ENCODE measurements at places on chromosomes 12 and 14.

- no peak for DNase-seq
Observed at GRCh38 chr12:58450868-58451482, 469.3 kb downstream of the LRIG3 start.

GRCh38 chr12:111715279-111715678 lies 29.4 kb downstream of the ACAD10 start:
- no peak for DNase-seq

DNA sequence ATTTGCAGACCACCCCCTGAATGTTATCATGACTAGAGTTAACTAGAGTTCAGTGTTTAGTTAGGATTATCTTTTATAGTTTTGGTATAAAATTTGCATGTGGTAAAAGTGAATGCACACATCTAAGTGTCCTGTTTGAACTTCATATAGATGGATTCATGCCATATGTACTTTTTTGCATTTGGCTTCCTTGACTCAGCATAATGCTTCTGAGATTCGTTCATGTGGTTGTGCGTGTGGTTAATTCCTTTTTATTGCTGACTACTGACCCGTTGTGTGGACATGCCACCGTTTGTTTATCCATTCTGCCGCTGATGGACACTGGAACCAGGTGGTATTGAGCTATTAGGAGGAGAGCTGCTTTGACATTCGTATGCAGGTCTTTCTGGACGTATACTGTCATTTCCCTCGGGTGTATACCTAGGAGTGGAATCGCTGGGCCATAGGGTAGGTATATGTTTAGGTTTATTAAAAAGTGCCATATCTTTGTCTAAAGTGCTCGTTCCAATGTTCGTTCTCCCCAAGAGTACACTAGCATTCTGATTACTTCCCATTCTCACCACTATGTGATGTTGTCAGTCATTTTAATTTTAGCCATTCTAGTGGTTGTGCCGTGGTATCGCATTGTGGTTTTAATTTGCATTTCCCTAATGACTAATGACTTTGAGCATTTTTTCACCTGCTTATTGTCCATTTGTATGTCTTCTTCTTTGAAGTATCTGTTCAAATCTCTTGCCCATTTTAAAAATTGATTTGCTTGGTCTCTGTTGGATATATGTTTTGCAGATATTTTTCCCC lies 37.7 kb downstream of the RIN3 start:
- no peak for DNase-seq

- DNase-seq, result peak; percentile 32
Observed at GRCh38 chr12:104219908-104220404, 4.4 kb downstream of the TXNRD1 start.

DNA sequence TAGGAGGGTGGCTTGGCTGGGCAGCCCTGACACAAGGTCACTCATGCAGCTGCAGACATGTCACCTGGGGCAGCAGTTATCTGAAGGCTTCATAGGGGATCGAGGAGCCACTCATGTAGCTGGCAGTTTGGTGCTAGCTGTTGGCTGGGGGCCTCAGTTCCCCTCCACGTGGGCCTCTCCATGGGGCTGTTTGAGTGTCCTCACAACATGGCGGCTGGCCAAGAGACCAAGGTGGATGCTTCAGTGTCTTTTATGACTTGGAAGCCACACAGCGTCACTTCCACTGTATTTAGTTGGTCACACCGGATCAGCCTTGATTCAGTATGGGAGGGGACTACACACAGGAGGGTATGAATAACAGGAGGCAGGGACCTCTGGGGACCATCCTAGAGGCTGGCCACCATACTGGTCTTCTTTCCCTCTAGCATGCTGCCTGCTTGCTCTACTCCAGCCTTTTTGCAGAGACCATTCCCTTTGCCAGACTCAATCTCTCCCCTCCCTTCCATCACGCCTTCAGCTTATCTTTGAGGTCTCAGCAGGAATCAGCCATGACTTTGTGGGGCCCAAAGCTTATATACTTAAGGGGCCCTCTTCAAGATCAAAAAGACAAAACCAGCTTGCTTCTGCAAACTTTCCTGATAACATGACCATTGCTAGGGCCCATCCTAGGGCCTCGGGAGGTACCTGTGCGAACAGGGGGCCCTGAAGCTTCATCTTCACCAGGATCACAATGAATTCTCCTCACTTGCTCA lies 53.4 kb downstream of the RPH3A start:
- no peak for DNase-seq

- DNase-seq, result no peak
Observed at GRCh38 chr12:18422871-18423270, 161.6 kb downstream of the PIK3C2G start.

- DNase-seq, result no peak
Observed at GRCh38 chr14:57227083-57227482, 41.6 kb downstream of the EXOC5 start.

DNA sequence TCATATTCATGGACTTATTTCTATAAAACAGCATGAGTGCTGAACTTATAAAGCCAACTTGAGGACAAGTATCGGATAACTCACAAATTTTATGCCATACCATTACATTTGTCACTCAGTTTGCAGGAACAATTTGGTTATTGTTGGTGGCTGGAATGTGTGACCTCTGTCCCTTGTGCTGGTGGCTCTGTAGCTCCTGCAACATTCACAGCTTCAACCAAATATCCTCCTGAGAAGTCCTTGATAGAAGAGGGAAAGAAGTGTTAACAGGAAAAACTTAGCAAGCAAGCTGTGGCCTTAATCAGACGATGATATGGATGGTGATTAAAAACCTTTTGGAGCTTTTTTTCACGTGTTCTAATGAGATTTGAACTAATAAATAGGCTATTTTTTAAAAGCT lies 61.0 kb upstream of the DNM1L start:
- no peak for DNase-seq

DNA sequence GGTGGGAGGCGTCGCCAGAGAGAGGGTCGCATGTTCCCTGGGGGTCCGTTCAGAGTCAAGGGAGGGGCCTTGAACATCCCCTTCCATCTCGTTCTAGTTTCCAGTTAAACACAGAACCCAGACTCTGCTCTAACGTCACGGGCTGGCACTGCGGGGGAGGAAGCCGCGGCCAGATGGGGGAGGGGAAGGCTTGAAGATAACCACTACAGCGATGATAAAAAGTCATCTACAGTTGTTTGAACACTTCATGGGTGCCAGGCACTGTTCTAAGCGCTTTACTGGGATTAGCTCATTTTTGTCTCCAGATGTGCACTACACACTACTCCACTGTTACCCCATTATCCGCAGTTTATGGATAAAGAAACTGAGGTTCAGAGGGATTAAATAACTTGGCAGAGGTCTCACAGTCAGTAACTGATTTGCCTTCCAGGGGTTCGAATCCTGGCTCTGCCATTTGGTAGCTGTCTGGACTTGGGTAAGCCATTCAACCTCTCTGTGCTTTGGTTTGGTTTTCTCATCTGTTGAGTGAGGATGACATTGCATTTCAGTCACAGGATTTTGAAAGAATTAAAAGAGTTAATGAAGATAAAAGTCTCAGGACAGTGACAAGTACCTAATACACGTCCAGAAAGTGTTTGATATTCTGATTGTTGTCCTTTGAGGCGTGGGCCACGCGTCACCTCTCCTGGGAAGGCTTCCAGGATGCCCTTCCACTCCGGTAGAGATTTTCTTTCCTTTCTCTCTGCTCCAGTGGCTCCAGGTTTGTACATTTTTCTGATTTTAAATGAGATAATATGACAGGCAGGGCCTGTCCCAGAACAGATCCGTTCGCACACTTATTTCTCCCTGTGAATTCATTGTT lies 798 bp upstream of the RASAL1 start:
- no peak for DNase-seq
